ENCODE measurements at places on chromosomes 7 and 10.

DNA sequence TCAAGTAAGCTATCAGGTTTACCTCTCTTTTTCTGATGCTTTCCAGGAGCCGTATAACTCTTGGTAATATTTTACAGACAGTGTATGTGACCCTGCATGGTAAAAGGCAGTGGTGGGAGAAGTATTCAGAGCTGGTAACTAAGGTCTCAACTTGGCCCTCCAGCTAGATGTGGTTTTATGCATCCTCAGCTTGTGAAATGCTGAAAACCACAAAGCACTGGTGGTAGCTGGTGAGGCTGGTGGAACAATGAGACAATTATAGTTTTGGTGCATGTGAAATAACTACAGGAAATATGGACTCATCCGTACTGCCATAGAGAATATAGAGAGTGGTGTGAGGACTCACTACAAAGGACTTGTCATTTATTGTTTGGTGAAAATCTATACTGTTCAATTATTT is 383.0 kb upstream of the PCDH15 start:
- DNase-seq: no peak

- no peak for DNase-seq
Measured at GRCh38 chr7:92944633-92945032, 108.3 kb upstream of the CDK6 start.

DNA sequence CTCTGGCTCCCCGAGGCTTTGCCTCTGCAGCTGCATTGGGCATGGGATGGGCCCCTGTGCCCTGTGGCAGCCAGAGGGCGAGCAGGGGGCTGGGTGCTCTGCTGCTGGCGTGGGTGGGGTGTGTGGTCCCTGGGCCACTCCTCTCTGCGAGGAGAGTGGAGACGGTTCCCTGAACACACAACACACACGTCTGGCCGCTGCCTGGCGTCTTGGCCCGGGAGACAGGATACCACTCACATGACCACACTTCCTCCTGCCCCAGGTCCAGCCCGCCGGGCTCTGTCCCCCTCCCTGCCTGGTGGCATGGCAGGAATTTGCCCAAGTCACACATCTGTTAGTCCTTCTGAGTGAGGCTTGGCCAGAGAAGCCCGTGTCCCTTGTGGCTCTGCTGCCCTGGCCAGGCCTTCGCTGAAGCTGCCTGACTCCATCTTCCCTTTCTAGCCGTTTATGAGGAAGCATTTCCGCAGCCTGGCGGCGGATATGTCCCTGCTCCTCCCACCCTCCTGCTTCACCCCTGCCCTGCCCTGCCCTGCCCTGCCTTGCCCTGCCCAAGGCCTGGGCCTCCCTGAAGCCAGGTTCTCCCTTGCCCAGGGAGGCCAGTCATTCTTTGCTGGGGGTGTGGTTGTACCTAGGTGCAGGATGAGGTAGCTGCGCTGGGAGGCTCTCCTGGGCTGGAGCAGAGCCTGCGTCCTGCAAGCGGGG is 3.0 kb downstream of the BRI3 start:
- DNase-seq: no peak

- DNase-seq: peak; percentile 37
Measured at GRCh38 chr10:74081192-74081803, 69.3 kb downstream of the AP3M1 start.

GRCh38 chr7:139035586-139036353 is at the start of gene ZC3HAV1L:
TSS of gene ZC3HAV1L (minus strand) at chr7:139036042. CDS start at chr7:139036017, 25 bp downstream.
- peak; percentile 91 for DNase-seq

DNA sequence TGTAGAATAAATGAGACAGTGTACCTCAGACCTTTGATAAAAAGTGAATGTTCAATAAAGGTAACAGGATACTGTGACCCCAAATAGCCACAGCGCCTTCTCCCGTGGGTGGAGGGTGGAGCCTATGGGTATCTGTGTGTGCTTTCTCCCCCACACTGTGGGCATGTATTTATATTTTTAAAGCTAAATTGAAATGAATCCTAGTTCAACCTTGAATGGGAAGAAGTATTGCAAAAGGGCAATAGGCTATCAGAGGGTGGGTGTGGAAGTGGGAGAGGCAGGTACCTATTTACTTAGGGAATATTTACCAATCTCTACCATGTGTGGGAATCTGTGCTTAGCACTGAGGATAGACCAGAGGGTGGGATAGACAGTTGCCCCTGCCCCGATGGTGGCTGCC is 68.9 kb downstream of the PFKFB3 start:
- no peak for DNase-seq

- no peak for DNase-seq
Measured at GRCh38 chr10:118271671-118272070, 70.5 kb downstream of the FAM204A start.

GRCh38 chr7:127704211-127704610 is 52.2 kb downstream of the SND1 start:
- DNase-seq: no peak

- DNase-seq: no peak
Measured at GRCh38 chr7:158176561-158177173, 411.0 kb downstream of the PTPRN2 start.

Data from GM13977 (cell line).